Cortex of kidney (tissue), 1 donor: ENCODE measurements at places on chromosomes 5 and 9.

GRCh38 chr9:97714435-97714834 is 17.3 kb upstream of the XPA start:
- DNase-seq: no peak

DNA sequence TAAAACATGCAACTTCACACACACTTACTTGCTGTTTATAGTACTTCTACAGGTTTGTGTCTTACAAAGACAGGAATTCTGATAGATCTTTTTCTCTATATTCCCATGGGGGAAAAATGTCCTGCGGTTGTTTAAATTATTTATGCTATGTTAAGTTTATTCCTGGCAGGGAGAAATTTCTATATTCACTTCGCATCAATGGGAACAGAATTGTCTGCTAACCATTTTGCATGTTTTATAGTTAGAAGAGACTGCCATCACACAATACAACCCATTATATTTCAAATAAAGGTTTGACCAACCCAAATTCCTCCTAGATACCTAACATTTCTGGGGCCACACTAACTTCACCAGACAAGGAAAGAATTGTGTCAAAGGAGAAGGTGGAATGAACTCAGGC is 110.0 kb upstream of the PRR16 start:
- no peak for DNase-seq

- DNase-seq: no peak
Observed at GRCh38 chr5:111384220-111384619, 128.1 kb downstream of the STARD4 start.

DNA sequence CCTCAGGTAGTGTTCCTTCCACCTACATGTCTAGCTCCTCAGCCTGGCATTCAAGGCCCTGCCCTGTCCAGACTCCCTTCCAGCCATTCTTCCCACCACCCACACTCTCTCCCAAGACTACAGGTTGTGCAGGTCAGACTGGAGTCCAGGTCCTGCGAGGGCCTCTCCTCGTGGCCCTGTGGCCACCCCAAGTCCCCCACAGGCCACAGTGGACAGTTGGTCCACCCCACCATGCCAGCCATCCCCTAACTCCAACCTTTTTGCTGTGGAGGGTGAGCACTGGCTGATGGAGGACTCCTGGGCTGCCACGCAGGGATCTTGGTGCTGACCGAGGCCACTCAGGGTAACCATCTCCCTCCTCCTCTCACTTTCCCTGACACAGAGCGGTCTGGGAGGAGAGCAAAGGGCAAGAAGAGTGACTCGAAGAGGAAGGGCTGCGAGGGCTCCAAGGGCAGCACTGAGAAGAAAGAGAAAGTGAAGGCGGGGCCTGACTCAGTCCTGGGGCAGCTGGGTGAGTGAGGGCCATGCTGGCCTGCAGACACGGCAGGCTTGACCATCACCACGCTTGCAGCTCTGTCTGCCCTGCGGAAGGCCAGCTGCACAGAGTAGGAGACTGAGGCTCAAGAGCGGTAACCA is 51.0 kb downstream of the JADE2 start:
- DNase-seq: no peak

- no peak for DNase-seq
Observed at GRCh38 chr9:18910916-18911315, 122.1 kb downstream of the SAXO1 start.

GRCh38 chr9:120387257-120388002 is 192.5 kb downstream of the CDK5RAP2 start:
- DNase-seq: no peak

DNA sequence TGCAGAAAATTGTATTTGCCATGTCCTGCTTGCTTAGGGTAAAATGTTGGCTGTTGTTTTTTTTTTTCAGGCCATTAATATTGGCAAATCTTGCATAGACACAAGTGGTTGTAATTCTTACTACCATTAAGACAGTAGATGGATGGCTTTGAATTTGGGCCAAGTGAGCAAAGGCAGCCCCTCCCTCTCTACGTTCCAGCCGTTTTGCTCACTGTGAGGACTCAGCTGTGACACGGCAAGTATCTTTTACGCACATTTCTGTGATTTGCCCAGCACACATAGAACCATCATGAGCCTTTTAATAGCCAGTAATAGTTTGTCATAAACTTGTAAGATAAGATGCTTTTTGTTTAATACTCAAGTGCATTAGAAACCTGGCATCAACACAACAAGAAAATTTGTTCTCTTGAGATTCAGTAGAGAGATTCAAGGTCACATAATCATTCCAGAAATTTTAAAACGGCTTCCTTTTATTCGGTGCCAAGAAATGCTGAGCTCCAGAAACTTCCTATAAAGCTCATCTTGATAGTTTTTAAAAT is 205.2 kb upstream of the ADCY2 start:
- no peak for DNase-seq

DNA sequence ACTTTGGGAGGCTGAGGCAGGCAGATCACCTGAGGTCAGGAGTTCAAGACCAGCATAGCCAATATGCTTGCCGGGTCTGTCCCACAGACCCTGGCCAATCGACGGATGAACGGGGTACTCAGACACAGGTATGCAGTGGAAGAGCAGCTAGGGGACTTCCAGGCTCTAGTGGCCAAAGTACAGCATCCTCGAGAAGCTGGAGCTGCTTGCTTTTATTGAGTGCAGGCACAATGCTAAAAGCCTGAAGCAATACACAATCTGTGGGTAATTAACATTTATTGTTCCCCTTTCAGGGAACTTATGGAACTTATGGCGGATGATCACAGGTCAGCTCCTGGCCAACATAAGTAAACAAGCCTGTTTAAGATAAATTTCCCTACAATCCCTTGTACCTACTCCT is 32.8 kb upstream of the SEMA4D start:
- DNase-seq: no peak

DNA sequence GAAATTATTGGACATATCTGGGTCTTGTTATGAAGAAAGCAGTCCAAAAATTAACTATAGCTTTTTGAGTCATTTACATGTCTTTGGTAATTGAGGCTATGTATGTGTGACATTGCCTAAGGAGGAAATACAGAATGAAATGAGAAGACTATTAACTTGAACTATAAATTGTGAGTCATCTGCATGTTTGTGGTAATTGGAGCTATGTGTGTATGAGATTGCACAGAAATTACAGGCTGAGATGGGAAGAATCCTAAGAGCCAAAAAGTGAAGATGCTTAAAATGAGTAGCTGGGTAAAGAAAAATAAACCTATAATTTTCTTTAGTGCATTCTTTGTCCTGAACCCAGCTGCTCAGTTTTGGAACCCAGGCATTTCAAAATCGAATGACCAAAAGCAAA is 747.6 kb upstream of the EDIL3 start:
- DNase-seq: no peak

- no peak for DNase-seq
Observed at GRCh38 chr9:21810388-21810787, 8.0 kb downstream of the MTAP start.
